ENCODE measurements at places on chromosomes 6 and 20.

DNA sequence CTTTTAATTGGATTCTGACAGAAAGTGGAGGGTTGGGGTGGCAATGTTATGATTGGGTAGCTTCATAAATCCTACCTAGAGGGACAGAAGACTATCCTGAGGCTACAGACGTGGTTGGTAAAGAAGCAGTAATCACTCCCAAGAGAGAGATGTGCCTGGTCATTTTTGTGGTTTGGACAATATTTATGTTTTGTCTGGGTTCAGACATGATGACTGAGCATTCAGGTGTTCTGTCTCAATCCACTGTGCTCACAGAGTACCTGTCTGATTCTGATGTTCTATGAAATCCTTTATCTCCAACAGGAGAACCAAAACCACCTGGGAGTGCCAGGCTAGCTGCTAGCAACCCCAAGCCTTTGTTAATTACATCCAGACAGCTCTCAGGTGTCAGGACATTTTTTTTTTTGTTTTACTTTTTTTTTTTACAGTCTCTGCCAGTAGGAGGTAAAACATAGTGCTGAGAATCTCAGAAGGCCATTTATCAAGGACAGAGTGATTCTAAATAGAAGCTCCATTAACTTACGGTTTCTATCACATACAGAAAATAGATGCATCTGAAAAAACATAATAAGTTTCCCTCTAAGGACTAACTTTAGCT is 1.6 kb upstream of the HLA-DQA1 start:
- DNase-seq, result no peak

- DNase-seq, result no peak
Observed at GRCh38 chr6:33433544-33434191, 13.8 kb downstream of the SYNGAP1 start.

DNA sequence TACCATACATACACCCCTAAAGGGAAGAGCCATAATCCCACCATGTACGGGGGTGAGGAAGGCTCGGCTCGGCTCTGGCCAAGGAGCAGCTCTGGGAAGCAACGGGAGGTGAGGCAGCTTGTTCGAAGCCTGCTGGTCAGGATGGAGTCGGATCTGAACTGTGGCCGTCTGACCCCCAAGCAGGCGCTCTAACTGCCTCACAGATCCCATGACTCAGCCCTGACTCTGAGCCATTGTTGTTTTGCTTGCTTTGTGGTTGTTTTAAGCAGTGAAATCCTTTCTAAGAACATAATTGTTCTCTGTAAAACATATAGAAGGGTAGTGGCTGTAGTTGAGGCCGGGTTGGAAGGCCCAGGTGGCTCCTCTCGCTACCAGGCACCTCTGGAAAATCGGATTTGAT is 10.9 kb downstream of the C6orf132 start:
- DNase-seq, result no peak

DNA sequence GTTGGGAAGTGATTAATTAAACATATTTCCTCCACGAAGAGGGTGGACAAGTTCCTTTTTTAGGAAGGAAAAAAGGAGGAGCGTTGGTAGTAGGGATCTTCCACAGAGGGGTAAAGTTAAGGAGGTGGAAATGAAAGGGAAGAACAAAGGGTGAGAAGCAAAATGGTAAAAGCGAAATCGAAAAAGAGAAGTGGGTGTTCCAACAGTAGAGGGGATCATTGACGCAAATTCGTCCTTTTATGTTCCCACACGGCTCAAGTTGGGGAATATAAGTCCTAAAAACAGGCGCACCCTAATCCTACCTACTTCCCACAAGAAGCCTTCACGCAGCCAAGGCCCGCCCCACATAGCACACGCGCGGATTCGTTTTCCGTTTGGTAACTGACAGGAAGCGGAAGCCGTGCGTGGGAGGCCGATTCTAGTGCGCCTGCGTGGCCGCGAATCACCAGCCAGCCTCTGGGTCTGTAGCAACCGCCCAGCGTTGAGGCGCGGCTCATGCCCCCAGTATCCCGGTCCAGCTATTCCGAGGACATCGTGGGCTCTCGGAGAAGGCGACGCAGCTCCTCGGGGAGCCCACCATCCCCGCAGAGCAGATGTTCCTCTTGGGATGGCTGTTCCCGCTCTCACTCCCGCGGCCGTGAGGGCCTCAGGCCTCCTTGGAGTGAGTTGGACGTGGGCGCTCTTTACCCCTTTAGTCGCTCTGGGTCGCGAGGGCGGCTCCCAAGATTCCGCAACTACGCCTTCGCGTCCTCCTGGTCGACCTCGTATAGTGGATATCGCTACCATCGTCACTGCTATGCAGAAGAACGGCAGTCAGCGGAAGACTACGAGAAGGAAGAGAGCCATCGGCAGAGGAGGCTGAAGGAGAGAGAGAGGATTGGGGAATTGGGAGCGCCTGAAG is at the start of gene NKAPL:
Gene NKAPL (plus strand): TSS at position 421 of the 901 bp plus-strand sequence. CDS start 75 bp downstream, at position 496.
- DNase-seq, result no peak

DNA sequence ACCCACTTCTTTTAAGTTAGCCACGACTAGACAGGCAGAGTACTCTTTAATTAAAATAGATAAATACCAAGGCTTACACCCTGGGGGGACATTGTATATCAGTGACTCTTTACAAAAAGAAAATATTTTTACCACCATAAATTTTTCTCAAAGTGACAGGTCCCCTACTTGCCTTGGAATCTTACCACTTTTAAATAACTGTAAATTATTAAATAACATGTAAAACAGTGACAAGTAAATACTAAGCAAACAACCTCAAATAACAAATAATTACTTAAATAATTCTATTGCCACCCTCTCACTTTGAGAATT is 116.3 kb downstream of the OGFRL1 start:
- no peak for DNase-seq

DNA sequence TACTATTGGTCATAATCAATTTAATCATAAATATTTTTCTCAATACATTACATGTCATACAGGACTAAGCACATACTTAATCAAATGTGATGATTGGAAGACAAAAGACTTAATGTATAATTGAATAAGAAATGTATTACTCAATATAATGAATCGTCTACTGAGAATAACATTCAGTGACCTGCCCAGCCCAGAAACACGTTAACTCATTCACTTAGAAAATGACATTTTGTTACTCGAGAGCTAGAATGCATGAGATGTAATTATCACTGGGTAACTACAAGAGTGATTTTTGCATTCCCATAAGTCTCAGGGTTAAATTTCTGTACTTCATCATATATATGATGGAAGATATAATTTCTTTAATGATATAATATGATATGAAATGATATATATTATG is 444.8 kb downstream of the EYS start:
- peak; percentile 26 for DNase-seq

GRCh38 chr6:104253236-104253635 is 606.5 kb downstream of the HACE1 start:
- peak; percentile 59 for DNase-seq

- DNase-seq, result no peak
Observed at GRCh38 chr20:49292010-49292409, 14.2 kb upstream of the ZNFX1 start.

DNA sequence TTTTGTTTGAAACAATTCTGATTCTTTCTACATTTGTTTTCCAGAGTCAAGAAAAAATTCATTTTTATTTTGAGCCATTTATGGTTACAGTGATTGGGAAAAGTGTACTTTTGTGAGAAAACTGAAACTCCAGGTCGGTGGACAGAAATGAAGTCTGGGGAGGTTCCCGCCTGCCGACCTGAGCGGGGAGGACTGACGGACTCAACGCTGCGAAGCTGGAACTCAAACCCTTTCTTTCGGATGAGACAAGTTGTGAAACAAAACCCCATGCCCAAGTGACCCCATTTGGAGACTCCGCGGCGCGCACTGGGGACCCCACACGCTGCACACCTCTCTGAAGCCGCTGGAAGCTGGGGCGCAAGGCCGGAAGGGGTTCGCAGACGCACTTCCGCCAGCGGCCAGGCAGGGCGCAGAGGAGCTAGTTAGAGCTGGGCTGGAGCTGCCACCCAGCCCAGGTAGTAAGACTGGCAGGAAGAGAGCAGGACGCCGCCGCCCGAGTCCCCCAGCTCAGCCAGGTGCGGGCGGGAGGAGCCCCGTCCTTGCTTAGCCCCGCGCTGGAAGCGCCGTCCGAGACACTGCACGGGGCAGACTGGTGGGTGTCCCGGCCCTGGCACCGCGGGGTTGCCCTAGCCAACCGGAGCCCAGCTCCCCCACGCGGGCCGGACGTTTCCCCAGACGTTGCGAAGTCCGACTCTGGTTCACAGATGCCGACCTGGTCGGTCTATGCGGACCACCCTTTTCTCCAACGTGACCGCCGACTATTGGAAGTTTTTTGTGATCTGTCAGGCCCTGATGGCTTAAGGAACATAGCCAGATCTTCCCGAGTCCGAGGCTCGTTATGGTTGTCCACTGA is 19.8 kb upstream of the ZSCAN16 start:
- DNase-seq, result peak; percentile 94

- DNase-seq, result no peak
Observed at GRCh38 chr6:80647156-80647555, 540.7 kb downstream of the BCKDHB start.

- DNase-seq, result no peak
Observed at GRCh38 chr6:166774292-166774691, 147.2 kb upstream of the RPS6KA2 start.

- no peak for DNase-seq
Observed at GRCh38 chr6:14614631-14615030, 497.1 kb downstream of the CD83 start.

- no peak for DNase-seq
Observed at GRCh38 chr6:153028286-153028685, 25.8 kb upstream of the MTRF1L start.

GRCh38 chr20:62959101-62959971 is 6.8 kb downstream of the SLC17A9 start:
- no peak for DNase-seq

DNA sequence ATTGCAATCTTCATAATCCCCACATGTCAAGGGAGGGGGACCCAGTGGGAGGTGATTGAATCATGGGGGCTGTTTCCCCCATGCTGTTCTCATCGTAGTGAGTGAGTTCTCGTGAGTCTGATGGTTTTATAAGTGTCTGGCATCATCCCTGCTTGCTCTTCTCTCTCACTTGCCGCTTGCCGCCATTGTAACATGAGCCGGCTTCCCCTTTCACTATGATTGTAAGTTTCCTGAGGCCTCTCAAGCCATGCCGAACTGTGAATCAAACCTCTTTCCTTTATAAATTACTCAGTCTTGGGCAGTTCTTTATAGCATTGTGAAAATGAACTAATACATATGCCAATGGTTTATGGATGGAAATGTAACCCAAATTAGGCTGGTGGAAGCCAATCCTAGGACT is 109.4 kb upstream of the AKAP12 start:
- no peak for DNase-seq

DNA sequence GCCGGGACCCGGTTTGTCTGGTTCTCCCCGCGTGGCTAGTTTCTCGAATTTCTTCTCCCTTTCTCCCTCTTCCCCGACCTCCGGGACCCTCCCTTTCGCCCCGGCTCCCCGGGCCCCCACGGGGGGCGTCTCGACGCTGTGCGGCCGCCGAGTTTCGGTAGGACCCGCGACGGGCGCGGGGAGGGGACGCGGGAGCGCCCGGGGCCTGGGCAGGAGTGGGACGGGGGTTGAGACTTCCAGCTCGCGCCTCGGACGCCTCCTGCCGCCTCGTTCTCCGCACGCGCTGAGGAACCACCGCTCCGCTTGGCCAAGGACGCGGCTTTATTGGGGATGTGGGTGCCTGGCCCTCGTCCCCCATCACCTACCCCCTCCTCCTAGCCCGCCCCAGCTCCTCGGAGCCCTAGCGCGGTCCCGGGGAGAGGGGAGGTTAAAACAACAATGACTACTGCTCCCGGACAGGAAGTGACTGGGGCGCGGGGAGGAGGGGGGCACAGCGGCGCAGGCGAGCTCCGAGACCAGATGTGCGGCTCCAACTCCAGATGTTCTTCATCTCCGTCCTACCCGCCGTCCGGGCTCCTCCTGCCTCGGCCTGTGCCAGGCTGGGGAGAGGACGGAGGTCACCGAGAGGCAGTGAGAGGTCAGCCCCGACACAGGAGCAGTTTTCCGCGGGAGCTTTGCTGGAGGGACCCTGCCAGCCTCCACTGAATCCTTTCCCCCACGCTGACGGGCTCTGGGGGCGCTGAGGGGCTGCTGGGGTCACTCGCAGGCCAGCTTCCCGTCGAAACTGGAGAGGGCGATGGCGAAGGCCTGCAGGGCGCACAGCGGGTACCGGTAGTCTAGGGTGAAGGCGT is 917 bp upstream of the TEAD3 start:
- peak; percentile 57 for DNase-seq

GRCh38 chr6:113953346-113953745 is 17.6 kb downstream of the HDAC2 start:
- no peak for DNase-seq

DNA sequence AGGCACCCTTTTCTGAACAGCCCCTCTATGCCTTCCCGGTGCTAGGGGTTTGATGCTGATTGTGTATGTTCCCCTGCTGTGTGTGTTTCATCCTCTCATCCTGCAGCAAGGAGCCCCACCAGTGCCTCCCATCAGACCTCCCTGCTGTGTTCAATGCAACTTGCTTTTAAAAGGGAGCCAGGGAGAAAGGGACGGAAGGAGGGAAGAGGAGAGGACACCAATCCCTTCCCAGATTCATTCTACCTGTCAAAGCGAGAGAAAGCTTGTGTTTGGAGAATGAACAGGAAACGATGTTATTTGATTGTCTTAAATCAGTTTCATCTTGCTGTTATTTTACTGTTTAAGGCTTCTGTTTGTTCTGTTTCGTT is 259.2 kb downstream of the ADGB start:
- peak; percentile 89 for DNase-seq

DNA sequence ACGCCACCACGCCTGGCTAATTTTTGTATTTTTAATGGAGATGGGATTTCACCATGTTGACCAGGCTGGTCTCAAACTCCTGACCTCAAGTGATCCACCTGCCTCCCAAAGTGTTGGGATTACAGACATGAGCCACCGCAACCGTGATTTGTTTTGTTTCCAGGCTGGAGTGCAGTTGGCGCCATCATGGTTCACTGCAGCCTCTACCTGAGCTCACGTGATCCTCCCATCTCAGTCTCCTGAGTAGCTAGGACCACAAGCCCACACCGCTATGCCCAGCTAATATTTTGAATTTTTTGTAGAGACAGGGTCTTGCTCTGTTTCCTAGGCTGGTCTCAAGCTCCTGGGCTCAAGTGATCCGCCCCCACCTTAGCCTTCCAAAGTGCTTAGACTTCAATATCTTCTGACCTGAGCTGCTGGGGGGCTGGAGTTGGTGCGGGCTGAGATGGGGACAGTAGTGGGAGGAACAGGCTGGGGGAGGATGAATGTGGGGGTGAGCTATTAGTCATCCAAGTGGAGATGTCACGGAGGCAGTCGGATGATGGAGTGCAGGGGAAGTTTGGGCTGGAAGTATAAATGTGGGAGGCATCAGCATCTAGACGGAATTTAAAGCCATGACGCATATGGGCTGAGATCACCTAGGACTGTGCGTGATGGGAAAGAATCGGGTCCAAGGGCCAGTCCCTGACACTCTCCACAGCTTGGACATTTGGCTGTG is 23.1 kb upstream of the ZMYND8 start:
- no peak for DNase-seq
